ENCODE measurements at places on chromosomes 11 and 22.

- no peak for DNase-seq
Observed at GRCh38 chr11:67264877-67265632, 1.2 kb upstream of the GRK2 start.

DNA sequence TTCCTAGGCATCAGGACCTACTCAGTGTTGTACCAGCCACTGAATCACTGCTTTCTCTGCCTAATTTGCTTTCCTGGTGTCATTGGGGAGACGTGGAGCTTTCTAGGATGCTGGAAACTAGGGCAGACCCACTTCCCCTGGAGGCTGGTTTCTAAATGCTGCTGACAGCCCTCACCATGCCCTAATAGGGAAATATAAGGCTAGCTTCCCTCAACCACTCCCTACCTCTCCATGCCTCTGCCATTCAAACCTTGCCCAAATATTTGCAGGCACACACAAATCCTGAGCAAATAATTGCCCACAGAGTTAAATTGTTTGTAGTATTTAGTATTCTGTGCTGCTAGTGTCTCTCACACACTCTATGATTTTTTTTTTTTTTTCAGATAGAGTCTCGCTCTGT is 310.2 kb downstream of the DDX10 start:
- no peak for DNase-seq

GRCh38 chr11:118845369-118845768 is 38.3 kb upstream of the CXCR5 start:
- DNase-seq = no peak

DNA sequence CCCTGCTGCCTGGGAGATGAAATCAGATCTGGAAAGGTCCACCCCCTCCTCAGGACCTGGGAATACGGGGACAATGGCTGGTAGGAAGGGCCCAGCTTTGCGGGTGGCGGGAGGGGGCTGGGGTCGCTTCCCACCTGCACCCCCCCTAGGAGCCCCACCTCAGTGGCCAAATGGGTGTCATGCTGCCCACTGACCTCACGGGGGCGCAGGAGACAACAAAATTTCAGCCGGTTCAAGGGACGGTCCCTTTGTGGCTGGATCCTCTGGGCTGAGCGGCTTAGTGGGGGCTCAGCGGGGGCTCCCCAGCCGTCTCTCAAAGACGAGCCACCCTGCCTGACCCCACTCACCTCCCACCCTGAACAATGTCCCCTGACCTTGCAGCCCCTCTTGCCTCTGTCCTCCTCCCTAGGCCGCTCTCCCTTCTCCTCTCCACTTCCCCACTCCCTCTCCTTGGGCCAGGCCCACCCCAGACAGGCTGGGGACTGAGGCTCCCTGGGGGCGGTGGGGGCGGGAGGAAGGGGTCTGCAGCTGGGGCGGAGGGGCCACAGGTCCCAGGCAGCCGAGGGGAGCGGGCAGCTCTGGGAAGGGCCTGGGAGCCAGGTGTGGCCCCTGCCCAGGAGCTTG is 39.3 kb upstream of the H19 start:
- no peak for DNase-seq
